ENCODE measurements at places on chromosomes 11 and 22.

GRCh38 chr11:110479108-110480101 is 49.7 kb downstream of the FDX1 start:
- DNase-seq = no peak

GRCh38 chr22:23750367-23750713 is 572 bp downstream of the ZNF70 start:
- no peak for DNase-seq

GRCh38 chr11:82959987-82960778 is 58.6 kb downstream of the DDIAS start:
- no peak for DNase-seq

DNA sequence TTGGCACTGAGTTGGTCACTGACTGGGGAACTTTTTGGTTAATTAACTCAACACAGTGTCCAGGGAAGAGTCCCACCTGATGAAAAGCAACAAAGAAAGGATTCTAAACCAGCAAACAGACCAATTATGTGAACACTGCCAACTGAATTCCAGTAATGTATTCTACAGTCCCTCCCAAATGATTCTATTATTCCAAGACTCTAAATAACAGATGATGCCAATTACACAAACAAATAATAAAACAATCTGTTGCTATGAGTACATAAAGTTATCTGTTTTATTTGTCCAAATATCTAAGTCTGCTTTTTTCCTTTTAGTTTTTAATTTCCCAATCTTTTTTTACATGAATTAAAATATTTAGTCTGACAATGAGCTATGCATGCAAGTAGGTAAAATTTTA is 98.3 kb upstream of the TP53AIP1 start:
- DNase-seq = no peak

- DNase-seq = no peak
Measured at GRCh38 chr11:129852125-129852740, 36.6 kb downstream of the TMEM45B start.

DNA sequence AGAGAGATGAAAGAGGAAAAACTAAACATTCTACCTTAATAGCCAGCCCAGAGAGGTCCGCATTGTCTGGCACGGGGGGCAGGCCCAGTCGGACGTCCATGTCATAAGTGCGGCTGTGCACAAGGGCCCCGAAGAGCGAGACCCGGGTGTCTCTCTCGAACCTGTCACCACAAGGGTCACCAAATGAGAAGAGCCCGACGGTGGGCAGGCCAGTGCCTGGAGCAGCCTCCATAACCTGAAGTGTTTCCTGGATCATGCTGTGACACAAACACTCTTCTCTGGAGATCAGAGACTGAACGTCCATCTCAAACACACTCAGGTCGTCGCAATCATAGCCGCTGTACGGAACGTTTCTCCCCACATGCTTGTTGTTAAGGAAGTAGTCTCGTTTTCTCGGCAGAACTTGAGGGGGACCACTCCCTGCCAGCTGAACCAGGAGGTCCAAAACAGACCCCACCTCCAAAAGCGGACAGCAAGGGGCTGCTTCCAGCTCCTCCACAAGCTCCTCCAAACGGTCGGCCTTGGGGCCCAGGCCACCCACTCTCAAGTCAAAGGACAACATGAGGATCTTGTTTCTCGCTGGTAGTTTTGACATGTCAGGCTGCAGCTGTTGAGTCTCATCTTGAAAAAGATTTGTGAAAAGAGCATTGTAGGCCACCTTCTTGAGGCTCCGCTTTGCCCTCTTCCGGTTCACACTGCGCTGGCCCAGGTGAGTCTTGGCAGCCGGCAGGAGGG is 971 bp downstream of the TUBGCP6 start:
- no peak for DNase-seq

- no peak for DNase-seq
Measured at GRCh38 chr11:123211981-123212380, 16.9 kb upstream of the CLMP start.

GRCh38 chr22:26972286-26972685 is 314.9 kb downstream of the MIAT start:
- no peak for DNase-seq

- DNase-seq = no peak
Measured at GRCh38 chr11:114262681-114263512, 33.3 kb upstream of the NNMT start.
